ENCODE measurements at places on chromosomes 12 and 14. TPM values are rescaled to one million over a fixed set of nuclear protein-coding genes. Genes with fewer than 3 reads are reported as not detected.

The CLEC4C gene
- not detected for total RNA-seq

The RAB3IP gene
- total RNA-seq, result 12.9 TPM

The KRT83 gene
- total RNA-seq, result not detected

DNA sequence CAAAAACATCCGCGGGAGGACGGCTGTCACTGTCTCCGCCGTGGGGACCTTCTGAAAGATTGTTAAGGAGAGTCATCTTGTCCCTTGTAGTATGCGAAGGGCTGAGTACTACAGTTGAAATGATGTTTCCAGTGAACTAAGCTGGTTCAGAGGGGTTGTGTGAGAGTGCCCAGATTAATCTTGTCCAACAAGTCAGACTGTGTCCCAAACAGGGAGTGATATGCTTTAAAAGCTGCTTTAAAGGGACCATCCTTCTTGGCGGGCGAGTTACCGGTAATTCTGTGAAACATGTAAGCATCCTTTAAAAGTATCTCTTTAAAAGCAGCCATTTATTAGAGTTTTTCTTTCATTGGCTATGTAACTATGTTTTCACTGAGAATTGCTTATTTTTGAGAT is 1.1 kb downstream of the WDR20 start:
- H3K36me3 ChIP-seq, result peaks cover 8% of the 10 kb centered on the region
- H3K4me1 ChIP-seq, result peaks cover 49% of the 10 kb centered on the region
- H3K27ac ChIP-seq, result peak overlapping the region; percentile 83
- peak overlapping the region; percentile 97 for H3K4me3 ChIP-seq

GRCh38 chr14:43252866-43253265 is 1254.2 kb downstream of the FSCB start:
- H3K4me1 ChIP-seq, result no peaks in the 10 kb centered on the region
- no peaks in the 10 kb centered on the region for H3K27me3 ChIP-seq
- DNase-seq, result no peak

- DNase-seq, result no peak
- H3K27ac ChIP-seq, result no peak overlapping the region
- H3K27me3 ChIP-seq, result peaks cover 45% of the 10 kb centered on the region
- H3K4me1 ChIP-seq, result peaks cover 11% of the 10 kb centered on the region
- no peaks in the 10 kb centered on the region for H3K36me3 ChIP-seq
Measured at GRCh38 chr14:28751467-28752058, 15.0 kb upstream of the FOXG1 start.

DNA sequence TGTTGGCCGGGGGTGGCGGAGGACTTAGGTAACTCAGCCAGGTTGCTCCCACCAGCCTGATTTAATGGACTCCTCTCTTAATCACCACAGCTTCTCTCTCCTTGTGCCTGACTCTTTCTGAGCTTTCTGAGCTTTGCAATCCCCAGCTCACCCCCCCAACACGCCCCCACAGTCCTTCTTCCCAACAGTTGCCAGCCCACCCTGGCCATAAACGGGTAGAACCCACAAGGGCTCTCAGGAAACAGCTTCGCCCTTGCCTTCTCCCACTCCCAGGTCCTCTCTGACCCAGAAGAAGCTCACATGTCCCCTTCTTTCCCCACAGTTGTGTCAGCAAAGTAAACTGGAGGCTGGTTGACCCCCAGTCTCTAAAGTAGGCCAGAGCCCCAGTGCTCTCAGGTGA is 32.9 kb downstream of the ZFP36L1 start:
- no peak overlapping the region for H3K27ac ChIP-seq
- peaks cover 26% of the 10 kb centered on the region for H3K4me1 ChIP-seq
- H3K36me3 ChIP-seq, result no peaks in the 10 kb centered on the region
- H3K27me3 ChIP-seq, result no peaks in the 10 kb centered on the region
- no peak overlapping the region for H3K4me3 ChIP-seq

DNA sequence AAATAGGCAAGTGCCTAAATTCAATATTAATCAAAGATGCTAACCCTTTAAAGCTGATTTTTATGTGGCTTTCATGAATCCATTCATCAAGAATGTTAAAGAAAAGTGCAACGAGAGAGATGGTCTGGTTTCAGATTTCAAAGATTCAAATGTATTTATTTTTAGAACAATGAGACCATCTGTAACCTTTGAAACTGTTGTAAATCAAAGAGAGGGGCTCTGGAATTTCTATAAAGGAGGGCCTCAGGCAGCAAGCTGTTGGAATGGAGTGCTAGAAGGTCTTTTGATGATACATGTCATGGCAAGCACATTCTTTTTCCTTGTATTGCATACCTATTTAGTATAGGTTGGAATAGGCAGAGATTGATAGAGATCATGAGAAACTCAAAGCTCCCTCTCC is 433.0 kb downstream of the LRIG3 start:
- H3K27me3 ChIP-seq, result no peaks in the 10 kb centered on the region
- H3K4me1 ChIP-seq, result no peaks in the 10 kb centered on the region
- no peak overlapping the region for H3K4me3 ChIP-seq

GRCh38 chr12:69985656-69986055 is 160.6 kb downstream of the MYRFL start:
- no peak for DNase-seq
- H3K4me3 ChIP-seq, result no peak overlapping the region
- H3K36me3 ChIP-seq, result no peaks in the 10 kb centered on the region
- H3K27ac ChIP-seq, result no peak overlapping the region
- H3K4me1 ChIP-seq, result peaks cover 22% of the 10 kb centered on the region

GRCh38 chr12:98823012-98823411 is 177.9 kb downstream of the APAF1 start:
- no peak overlapping the region for H3K27ac ChIP-seq
- no peaks in the 10 kb centered on the region for H3K4me1 ChIP-seq
- no peaks in the 10 kb centered on the region for H3K27me3 ChIP-seq
- DNase-seq, result no peak
- H3K4me3 ChIP-seq, result no peak overlapping the region
- no peaks in the 10 kb centered on the region for H3K36me3 ChIP-seq

All from esophagus muscularis mucosa (tissue), 4 donors.